ENCODE measurements at places on chromosomes 4 and X. TPM values are rescaled to one million over a fixed set of nuclear protein-coding genes. Genes with fewer than 3 reads are reported as not detected.

Gene BEND2
- not detected for total RNA-seq

Gene MAGEA2
- total RNA-seq = not detected

Gene FRAS1
- 1.9 TPM for total RNA-seq

Gene TLR6
- total RNA-seq = 5.0 TPM

Gene CTSO
- 17.4 TPM for total RNA-seq

Gene ZNF185
- 4.7 TPM for total RNA-seq

Gene RPS6KA6
- 4.2 TPM for total RNA-seq

Gene PLP1
- not detected for total RNA-seq

Gene MAP3K15
- total RNA-seq = not detected

Gene PNMA5
- not detected for total RNA-seq

Gene GATA1
- not detected for total RNA-seq

Gene MAGEE2
- not detected for total RNA-seq

Gene FGF5
- total RNA-seq = 0.98 TPM

Gene GPR101
- not detected for total RNA-seq

Gene XPNPEP2
- total RNA-seq = 3.6 TPM

Gene N4BP2
- 15.4 TPM for total RNA-seq

Gene RBM47
- 8.3 TPM for total RNA-seq

Gene CT45A8
- total RNA-seq = not detected

Gene SULT1E1
- total RNA-seq = 0.41 TPM

Gene NKAP
- total RNA-seq = 6.0 TPM

Gene PLXNB3
- 6.1 TPM for total RNA-seq

Gene CTAG2
- not detected for total RNA-seq

Gene PAK3
- 0.90 TPM for total RNA-seq

Gene HSFX3
- total RNA-seq = not detected

Gene GLUD2
- total RNA-seq = 1.4 TPM

Gene HMGB2
- total RNA-seq = 113 TPM

Gene TMPRSS11B
- not detected for total RNA-seq

Measured in fibroblast of the aortic adventitia (primary cell).